ENCODE measurements at places on chromosomes 11 and 22.

DNA sequence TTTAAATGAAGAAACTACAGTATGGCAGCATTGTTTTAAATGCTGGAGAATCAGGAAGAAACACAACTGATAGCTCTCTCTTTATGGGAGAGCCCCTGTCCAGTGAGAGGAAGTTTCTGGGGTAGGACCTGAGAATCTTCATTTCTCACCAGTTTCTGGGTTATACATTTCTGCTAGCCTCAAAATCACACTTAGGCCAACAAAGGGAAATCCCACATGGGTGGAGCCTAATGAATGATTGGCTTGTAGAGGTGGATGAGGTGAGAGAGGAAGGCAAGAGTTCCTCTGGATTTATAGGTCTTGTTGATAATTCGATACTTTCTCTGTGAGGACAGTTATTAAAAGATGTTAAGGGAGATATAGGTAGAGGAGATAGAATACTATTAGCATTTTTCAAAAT lies 1397.3 kb upstream of the TENM4 start:
- no peak for DNase-seq

DNA sequence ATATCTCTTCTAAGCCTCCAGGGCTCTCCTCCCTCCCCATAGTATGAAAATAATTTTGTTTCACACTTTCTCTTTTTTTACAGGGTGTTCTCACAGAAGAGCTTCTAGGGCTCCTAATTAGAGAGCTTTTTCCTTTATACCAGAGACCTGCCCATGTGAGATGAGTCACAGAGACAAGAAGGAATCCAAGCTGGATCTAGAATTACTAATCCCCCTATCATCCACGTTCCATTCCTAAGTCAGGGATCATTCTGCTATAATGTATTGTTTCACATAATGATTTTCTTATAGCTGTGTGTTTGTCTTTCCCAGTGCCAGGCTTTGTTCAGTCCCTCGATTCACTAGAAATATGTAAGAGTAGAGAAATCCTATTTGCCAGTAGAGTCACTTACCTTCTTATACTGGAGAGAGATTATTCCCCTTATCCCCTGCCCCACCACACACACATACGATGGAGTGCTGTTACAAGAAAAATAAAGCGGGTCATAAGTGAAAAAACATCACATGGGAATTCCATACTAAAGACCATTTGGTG lies 778.3 kb upstream of the LRRC4C start:
- no peak for DNase-seq

DNA sequence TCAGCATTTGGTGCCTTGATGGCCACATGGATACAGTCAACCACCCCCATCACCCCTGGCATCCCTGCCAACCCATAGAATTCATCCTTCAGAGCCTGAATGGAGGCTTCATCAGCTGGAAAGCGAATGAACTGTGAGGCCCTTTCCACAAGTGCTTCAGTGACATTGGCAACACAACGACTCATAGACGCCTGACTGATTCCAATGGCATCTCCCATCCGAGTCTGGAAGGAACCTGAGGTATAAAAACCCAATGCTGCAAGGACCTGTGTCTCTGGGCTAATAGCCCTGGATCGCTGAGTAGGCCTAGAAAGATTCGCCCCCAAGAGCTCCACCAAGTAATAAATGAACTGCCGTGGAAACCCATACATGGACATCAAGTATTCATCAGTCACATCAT lies 1.3 kb downstream of the HARBI1 start:
- no peak for DNase-seq

DNA sequence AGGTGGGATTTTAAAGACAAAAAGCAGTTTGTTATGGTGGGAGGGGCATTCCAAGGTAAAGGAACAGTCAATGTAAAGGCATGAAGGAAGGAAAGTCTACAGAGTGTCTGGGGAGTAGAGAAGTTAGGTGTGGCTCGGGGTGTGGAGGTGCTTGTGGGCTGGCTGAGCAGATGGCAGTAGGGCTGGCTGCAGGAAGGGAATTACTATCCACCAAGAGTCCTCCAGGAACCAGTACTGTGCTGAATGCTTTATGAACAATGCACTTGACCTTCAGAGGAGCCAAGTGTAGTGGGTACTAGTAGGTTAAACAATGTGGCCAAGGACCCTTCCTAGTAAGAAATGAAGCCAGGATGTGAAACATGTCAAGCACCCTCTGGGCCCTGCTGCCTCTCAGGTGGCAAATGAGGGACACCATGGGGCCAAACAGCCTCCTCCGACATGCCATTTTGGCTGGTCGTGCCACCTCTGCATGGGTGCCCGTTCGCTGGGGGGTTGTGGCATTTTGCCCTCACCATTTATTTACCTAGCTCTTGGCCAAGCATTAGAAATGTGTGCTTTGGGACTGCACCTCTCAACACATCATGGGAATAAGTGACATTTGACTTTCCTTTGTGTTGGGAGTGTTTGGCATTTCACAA lies 123.6 kb upstream of the TENM4 start:
- no peak for DNase-seq

DNA sequence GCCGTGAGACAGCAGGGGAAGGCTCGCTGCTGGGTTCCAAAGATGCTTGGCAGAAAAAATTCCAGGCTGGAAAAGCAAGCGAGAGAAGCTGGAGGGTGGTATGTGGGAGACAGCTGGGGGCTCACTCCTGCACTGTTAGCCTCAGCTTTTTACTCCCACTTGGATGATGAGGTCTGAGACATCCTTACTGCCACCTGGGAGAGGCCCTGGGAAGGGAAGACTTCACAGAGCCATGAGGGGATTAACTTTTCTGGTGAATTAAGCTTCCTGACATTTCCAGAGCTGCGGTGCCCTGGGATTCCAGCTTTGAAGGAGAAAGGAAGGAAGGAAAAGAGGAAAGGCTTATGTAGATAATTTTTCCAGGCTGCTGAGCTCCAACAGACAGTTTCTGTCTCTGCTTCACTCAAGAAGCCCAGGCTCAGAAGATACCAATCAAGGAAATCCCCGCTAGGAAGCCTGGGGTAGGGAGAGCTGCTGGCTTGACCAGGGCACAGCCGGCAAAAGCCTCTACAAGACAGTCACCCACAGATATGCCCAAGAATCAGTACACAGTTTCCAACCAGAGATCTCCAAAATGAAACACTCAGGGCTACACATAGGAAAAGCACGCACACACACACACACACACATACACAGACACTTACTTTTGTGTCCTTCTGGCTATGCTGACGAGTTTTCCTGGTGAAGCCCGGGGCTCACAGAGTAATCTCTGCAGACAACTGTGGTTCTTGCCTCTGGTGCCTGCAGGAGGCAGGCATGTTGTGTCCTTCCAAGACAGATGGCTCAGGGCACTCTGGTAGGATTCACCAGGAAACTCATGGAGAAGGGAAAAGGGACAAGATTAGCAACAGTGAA lies 907 bp downstream of the MCHR1 start:
- DNase-seq = no peak

DNA sequence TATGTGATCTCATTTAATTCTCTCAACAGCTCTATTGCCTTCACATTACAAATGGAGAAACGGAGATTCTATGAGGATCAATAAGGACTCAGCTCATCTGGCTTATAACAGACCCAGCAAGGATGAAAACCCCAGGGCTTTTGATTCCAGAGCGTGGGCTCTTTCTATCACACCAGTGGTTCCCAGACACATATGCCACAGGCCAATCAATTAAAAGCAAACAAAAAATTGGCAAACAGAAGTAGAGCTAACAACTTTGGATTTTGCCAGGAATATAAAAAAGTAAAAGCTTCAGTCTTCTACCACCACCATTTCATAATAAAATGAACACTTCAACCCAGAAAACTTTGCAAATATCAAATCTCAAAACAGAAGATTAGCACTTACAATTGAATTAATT lies 71.1 kb upstream of the FAT3 start:
- no peak for DNase-seq

DNA sequence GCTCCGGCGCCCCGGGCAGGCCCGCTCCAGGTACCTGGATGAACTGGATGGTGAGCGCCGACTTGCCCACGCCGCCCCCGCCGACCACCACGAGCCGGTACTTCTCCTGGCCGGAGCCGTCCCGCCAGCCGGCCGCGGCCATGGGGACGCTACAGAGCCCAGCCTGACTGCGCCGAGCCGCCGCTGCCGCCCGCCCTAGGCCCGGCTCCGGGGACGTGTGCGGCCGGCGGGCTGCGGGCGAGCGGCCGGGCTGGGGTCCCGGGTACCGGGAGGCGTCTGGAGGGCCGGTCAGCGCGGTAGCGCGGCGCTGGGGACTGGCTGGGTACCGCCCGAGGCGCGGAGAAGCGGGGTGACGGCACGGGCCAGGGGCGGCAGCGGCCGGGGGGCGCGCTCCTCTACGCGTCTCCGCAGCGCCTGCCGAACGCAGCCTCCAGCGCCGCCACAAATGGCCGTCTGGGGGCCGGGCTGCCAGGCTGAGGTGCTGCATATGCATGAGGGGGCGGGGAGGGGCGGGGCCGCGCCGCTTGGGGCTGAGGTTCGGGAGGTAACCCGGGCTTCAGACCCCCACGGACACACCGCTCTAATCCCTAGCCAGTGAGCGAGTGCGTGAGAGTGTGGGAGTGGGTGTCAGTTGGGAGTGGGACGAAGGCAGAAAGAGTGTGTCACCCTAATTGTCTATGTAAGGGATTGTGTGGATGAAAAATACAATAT lies at the start of gene RRAS2:
Gene RRAS2 (minus strand): TSS at position 455 of the 711 bp plus-strand sequence. CDS start 313 bp downstream, at position 142.
- no peak for DNase-seq

DNA sequence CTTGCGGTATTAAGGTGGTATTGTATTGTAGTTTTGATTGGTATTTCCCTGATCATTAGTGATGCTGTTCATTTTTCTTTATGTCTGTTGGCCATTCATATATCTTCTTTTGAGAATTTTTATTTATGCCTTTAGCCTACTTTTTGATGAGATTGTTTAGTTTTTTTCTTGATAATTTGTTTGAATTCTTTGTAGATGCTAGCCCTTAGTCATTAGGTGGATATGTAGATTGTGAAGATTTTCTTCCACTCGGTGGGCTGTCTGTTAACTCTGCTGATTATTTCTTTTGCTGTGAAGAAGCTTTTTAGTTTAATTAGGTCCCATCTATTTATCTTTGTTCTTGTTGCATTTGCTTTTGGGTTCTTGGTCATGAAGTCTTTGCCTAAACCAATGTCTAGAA lies 115.4 kb downstream of the VPREB1 start:
- no peak for DNase-seq

DNA sequence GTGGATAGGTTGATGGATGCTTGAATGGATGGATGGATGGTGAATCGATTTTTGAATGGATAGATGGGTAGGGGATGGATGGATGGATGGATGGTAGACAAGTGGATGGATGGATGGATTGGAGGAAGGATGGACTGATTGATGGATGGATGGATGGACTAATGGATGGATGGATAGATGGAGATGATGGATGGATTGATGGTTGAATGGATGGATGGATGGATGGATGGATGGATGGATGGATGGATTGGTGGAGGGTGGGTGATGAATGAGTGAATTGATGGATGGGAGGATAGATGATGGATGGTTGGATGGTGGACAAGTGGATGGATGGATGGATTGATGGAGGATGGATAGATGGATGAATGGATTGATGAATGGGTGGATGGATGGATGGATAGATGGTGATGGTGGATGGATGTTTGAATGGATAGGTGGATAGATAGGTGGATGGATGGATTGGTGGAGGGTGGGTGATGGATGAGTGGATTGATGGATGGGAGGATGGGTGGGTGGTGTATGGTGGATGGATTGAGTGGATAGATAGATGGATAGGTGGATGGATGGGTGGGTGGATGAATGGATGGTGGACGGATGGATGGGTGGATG lies 1140.9 kb downstream of the BRD1 start:
- no peak for DNase-seq

GRCh38 chr11:93850594-93851018 lies at the start of gene VSTM5:
TSS of gene VSTM5 (minus strand) at chr11:93850618. CDS start at chr11:93850502, 116 bp downstream.
- DNase-seq = no peak

- no peak for DNase-seq
Observed at GRCh38 chr11:125603207-125603606, 10.6 kb downstream of the STT3A start.

GRCh38 chr11:1480191-1480554 lies 6.4 kb downstream of the MOB2 start:
- DNase-seq = no peak

- no peak for DNase-seq
Observed at GRCh38 chr11:17077240-17077519, 287 bp downstream of the RPS13 start.

DNA sequence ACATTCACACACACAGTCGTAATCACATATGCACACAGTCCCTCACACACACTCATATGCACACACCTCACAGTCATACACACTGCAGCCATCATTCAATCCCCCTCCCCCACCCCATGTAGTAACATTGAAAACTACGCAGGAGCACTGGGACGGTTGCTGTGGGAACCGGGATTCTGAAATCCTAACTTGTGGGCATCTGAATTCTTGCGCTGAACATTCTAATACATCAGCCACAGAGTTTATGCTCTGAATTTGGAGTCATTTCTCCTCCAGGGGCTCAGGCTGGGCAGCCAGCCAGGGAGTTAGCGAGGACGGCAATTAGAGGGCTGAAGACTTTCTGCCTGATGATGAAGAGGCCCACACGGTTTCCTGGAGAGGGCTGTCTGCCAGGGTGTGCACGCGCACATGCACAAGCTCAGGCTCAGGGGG lies 32.7 kb downstream of the CD6 start:
- DNase-seq = no peak

DNA sequence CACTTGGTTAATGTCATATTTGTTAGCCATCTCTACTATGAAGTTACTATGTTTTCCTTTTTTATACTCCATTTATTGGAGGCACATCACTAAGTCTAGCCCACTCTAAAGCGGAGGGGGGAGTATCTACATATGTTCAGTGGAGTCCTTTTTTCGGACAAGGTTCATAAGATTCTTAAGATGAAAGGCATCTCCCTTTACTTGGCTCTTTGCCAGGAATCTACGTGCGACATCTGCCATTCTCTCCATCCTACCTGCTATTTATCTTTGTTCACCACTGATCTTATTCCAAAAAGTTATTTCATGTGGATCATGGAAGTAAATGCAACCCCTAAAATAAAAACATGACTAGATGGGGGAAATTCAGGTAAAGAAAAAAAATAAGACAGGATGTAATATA lies 77.4 kb upstream of the YWHAH start:
- DNase-seq = no peak

- DNase-seq = no peak
Observed at GRCh38 chr11:55719608-55720160, 53.6 kb upstream of the OR5D13 start.
